ENCODE measurements at places on chromosomes 4 and X.

DNA sequence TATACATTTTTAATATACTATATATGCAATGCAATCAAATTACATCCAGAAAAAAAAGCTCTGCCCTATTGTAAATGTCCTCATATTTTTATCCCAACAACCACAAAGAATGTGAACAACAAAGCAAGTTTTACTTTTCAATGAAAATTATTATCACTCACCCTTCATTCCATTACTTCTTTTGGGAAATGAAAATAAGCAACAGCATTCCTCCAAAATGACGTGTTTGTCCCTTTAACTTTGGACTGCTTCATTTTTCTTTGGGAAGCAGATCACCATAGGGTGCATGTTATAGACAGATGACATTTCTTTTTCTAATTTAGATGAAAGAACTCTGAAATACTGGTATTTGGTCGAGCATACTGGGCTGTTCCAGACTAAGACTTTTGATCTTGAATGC is 667.1 kb upstream of the BOD1L1 start:
- DNase-seq, result no peak

GRCh38 chr4:82293304-82293703 is 80.5 kb downstream of the HNRNPD start:
- DNase-seq, result no peak

GRCh38 chr4:129278868-129279267 is 182.9 kb downstream of the C4orf33 start:
- DNase-seq, result no peak

DNA sequence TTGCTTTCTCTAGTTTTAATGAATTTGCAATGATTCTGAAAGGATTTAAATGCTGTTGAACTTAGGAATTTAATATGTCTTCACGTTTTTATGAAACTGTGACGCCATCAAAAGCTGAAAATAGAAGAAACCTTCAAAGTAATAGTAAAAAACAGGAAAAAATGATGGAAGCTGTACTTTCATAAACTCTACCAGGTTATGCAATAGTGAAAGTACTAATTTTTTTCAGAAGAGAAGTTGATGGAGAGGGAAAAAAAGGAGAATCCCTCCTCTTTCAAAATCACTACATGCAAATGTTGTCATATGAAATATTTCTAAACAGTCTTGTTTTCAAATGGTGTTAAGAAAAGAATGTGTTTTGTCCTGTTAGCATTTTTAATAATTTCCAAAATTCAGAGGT is 73.6 kb downstream of the ZNF330 start:
- DNase-seq, result no peak

GRCh38 chr4:30828264-30828926 is 108.2 kb downstream of the PCDH7 start:
- DNase-seq, result no peak

DNA sequence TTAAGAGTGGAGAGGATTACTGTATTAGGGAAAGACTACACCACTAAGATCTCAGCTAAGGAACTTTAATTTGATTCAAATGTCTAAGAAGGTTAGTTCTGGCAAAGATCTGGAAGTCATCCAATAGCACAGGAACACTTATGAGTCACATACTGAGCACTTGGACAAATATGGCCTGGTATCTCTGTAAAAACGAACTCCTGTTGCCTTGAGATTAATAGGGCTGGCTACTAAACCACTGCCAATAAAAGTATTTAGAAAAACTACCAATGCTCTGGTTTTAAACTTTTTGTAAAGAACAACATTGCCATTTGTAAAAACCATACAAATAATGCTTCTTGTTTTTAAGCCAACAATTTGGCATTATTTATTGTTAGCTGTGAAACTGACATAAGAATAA is 70.5 kb downstream of the SEC24D start:
- peak; percentile 81 for DNase-seq

- no peak for DNase-seq
Observed at GRCh38 chr4:183797011-183797444, 108.1 kb upstream of the STOX2 start.

DNA sequence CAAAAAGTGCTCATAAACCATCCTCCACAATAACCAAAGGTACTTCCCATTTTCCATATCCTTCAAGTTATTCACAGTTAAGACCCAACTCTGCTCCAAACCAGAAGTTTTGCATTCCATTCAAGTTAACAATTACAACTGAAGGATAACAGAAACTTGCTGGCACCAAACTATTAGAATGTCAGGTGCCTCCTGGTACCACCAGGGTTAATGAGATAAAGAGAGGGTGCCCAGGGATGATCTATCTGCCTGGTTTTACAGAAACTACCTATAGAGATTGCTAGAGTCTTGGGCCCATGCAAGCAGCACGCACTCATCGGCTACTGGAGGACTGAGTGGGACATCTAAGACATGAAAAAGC is 114.6 kb downstream of the RBM47 start:
- peak; percentile 47 for DNase-seq

- DNase-seq, result no peak
Observed at GRCh38 chrX:41322821-41323603, 10.9 kb upstream of the DDX3X start.
